ENCODE measurements at places on chromosomes 6 and 20. TPM values are rescaled to one million over a fixed set of nuclear protein-coding genes. Genes with fewer than 3 reads are reported as not detected.

DNA sequence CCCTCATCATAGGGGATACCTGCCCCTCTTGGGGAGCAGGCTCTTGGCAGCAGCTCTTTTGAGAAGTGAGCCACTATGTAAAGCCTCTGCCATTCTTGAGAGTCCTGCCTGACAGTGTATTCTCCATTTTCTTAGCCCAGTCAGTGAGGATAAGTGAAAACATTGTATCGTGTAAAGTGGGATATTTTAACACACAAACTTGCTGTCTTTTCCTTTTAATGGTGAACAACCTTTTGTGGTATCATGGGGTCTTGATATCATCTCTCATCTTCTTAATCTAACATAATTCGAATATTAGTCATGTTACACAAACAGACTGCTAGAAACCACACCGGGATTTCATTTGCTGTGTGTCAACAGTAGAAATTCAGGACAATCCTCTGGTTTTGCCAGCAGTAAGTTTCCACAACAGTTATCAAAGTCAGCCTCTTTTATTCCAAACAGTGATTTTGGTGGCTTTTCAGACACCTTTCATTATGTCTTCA is 136.2 kb downstream of the HIVEP1 start:
- no peak for DNase-seq

DNA sequence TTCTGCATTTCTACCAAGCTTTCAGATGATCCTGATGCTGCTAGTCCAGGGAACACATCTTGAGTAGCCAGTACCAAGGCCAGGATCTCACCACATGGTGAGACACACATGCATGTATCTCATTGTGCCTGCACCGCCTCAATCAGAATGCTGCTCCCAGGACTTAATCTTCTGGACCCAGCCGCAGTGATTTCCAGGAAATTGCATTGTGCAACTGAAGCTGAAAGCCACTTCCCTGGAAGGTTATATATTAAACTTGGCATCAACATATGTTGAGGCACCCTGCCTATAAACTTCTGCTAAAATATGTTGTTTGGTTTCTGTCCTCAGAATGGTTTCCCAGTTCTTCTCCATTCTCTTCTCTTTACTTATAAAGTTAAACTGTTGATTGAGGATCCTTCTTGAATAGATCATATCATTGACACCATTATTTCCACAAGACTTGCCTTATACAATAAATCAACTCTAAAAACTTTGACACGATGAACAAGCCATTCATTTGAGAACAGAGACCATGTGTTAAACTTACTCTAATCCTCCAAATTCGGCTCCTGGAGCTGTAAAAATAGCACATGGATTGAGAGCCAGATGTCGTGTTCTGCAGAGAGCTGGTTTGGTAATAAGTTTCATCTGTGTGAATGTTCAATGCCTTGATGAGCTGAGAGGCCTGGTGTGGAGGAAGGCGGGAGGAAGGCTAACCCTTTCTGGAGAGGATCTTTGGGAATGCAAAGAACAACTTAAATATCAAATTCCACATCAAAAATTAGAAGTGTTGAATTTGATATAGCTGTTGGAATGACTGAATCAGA is 65.0 kb upstream of the PCSK2 start:
- DNase-seq: no peak

DNA sequence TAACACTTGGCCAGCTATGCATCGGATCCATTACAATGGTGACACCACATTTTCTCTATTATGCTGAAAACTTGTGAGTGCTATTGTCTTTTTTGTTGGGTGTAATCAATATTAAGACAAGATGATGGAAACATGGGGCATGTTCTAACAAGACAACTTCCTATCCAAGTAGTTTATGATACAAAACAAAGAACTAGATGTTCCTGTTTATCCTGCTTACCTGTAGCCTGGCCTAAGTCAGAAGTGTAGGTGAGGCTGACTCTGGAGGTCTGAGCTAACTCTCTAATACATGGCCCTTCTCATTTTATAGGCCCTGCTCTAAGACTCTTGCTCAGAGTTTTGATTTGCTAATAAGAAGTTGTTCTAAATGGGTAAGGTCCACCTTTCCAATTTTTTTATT is 242.4 kb upstream of the STXBP5 start:
- no peak for DNase-seq

- peak; percentile 88 for DNase-seq
Observed at GRCh38 chr6:36735110-36736071, 37.8 kb downstream of the RAB44 start.

GRCh38 chr20:258269-258858 is 840 bp downstream of the DEFB132 start:
- no peak for DNase-seq

GRCh38 chr6:67541586-67541985 is 1093.5 kb upstream of the ADGRB3 start:
- DNase-seq: no peak

DNA sequence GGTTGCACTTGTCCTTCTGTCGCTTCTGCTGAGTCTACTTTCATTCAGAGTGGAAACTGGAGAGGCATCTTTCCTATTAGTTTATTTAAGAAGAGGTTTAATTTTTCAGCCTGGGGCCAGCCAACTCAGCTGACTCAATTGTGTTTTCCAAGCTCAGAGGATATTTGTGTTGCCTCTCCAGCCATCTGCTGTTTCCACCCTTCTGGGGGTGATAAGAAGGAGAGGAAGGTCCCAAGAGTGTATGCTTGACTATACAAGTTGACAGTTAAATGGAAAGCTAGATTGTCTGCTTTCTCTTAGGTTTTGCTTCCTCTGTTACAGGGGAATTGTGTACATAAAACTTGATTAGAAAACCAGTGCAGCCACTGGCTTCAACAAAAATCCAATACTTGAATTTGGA is 3.0 kb downstream of the PSMF1 start:
- DNase-seq: no peak

DNA sequence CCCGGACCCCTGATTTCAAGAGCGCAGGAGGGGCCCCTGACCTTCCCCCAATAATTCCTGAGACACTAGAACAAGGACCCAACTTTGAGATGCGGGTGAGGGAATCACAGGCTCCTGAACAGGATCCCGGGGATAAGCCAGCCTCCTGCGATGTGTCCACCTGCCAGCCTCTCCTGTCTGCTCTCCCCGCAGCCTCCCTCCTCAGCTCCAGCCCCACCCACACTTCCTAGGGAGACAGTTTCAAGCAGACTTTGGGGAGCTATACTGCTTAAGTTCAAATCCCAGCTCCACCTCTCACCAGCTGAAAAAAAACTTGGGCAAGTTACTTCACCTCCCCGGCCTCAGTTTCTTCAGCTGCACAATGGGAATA is 50.8 kb downstream of the GRM4 start:
- DNase-seq: no peak

- DNase-seq: no peak
Observed at GRCh38 chr20:13549451-13549850, 89.3 kb downstream of the TASP1 start.

DNA sequence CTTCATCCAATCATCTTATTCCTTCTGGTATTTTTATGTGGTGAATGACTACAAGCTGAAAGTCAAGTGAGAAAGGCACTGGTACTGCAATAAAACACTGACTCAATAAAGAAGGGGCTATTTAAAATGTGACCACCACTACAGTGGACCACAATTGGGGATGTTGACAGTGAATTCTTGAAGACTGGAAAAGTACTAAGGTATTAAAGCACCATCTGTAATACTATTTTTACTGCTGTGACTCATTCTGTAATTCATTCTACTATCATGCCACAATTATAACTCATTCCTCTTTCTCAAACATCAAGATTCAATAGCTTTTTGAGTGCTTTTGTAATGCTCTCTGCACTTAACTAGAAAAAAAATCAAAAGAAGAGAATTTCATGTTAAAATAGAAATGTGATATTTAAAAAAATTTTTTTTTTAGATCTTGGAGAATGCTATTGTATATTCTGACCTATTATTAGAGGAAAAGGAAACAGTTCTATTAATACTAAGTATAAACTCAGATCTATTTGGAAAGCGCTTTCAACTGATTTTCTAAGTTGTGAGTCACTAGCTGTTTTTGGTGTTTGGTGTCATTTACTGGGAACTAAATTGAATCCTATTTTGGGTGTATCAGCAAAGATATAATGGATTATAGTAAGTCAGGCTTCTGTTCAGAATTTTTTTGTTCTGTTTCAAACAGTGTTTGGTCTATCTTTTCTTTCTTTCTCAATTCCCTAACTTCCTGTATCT is 104.7 kb upstream of the TMEM170B start:
- no peak for DNase-seq

Gene CALHM4
- total RNA-seq: not detected

Gene PDE10A
- total RNA-seq: 15.7 TPM

Gene ANKRD66
- not detected for total RNA-seq

Gene PLAGL1
- total RNA-seq: 13.1 TPM

Gene ZBP1
- total RNA-seq: 0.22 TPM
